ENCODE measurements at places on chromosomes 3 and 15.

- no peak for DNase-seq
Observed at GRCh38 chr3:129505341-129505740, 23.1 kb upstream of the RHO start.

- DNase-seq, result no peak
Observed at GRCh38 chr15:66981771-66982170, 83.6 kb upstream of the SMAD3 start.

- no peak for DNase-seq
Observed at GRCh38 chr3:126679831-126680666, 24.0 kb upstream of the CHCHD6 start.

DNA sequence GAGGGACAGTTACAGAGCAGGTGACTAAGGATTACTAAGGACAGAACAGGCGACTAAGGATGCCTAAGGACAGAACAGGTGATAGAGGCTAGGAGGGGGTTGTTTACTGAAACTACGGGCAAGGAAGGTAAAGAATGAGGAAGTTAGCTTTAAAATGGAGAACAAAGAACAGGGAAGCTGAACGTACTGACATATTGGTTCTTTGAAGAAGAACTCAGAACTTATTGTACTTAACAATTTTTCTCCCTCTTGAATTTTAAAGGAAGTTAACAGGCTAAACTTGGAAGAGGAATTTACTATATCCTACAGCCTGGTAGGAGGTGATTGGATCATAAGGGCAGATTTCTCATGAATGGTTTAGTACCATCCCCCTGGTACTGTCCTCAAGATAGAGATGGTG, 290.2 kb downstream of the SHQ1 start:
- DNase-seq, result no peak

GRCh38 chr15:25183581-25184251, 228.9 kb downstream of the SNRPN start:
- no peak for DNase-seq

GRCh38 chr15:72369964-72370363, 5.8 kb downstream of the HEXA start:
- no peak for DNase-seq

- no peak for DNase-seq
Observed at GRCh38 chr15:76337696-76338485, 1.3 kb downstream of the ISL2 start.
